ENCODE measurements at places on chromosomes 5 and 9. TPM values are rescaled to one million over a fixed set of nuclear protein-coding genes. Genes with fewer than 3 reads are reported as not detected.

Gene OR13C9
- not detected for polyA plus RNA-seq

Gene IFNB1
- not detected for polyA plus RNA-seq

Gene MSMP
- not detected for polyA plus RNA-seq

Gene ADGRV1
- 0.82 TPM for polyA plus RNA-seq

Gene TLE4
- 8.5 TPM for polyA plus RNA-seq
